ENCODE measurements at places on chromosomes 16 and 17. TPM values are rescaled to one million over a fixed set of nuclear protein-coding genes. Genes with fewer than 3 reads are reported as not detected.

Gene TPSB2
- total RNA-seq, result not detected

Gene FOXK2
- 56.4 TPM for total RNA-seq

Gene SLC6A2
- total RNA-seq, result not detected

Gene TVP23C
- 33.0 TPM for total RNA-seq

Gene SCO1
- 26.7 TPM for total RNA-seq

Gene KRTAP2-2
- total RNA-seq, result not detected

Gene KRT13
- total RNA-seq, result not detected

Gene ITGB4
- 3.7 TPM for total RNA-seq

Gene LRRC37B
- 14.1 TPM for total RNA-seq

Gene CHST6
- 1.3 TPM for total RNA-seq

Gene RPRML
- not detected for total RNA-seq

Gene OSGIN1
- total RNA-seq, result 6.1 TPM

Gene MBTD1
- total RNA-seq, result 16.9 TPM

Gene TMC7
- total RNA-seq, result 5.6 TPM

Gene TBC1D3G
- total RNA-seq, result not detected

Gene NEUROD2
- total RNA-seq, result not detected

Gene ARL5C
- not detected for total RNA-seq

Gene VAT1L
- 2.4 TPM for total RNA-seq

Gene GPR139
- total RNA-seq, result not detected

Gene RNF135
- total RNA-seq, result 8.6 TPM

Gene SCRN2
- total RNA-seq, result 18.2 TPM

Gene SPN
- not detected for total RNA-seq

Gene SMPD3
- total RNA-seq, result not detected

Gene PRR35
- total RNA-seq, result 0.07 TPM

Gene PRAC2
- total RNA-seq, result not detected

Gene AP1G1
- total RNA-seq, result 116 TPM

Gene AOC2
- total RNA-seq, result 0.80 TPM

Gene C1QL1
- not detected for total RNA-seq

Gene FBXO39
- 2.9 TPM for total RNA-seq

Gene DNAH3
- 0.07 TPM for total RNA-seq

Gene CYBA
- total RNA-seq, result 64.0 TPM

Gene BRICD5
- 1.8 TPM for total RNA-seq

Gene G6PC1
- not detected for total RNA-seq

Gene DHX8
- 59.6 TPM for total RNA-seq

Gene KRT28
- not detected for total RNA-seq

Gene FAM234A
- 66.9 TPM for total RNA-seq

Gene CLEC10A
- total RNA-seq, result not detected

Gene NOL3
- total RNA-seq, result 7.0 TPM

Gene TBC1D3C
- not detected for total RNA-seq

Gene PPP4C
- 193 TPM for total RNA-seq

Gene HEATR9
- total RNA-seq, result not detected

Gene AIPL1
- not detected for total RNA-seq

Gene BAHCC1
- 10.3 TPM for total RNA-seq

Gene CCL5
- not detected for total RNA-seq

Gene SCNN1B
- not detected for total RNA-seq

Gene WNT3
- 2.6 TPM for total RNA-seq

Gene NOTUM
- total RNA-seq, result not detected

Gene BCL6B
- total RNA-seq, result 109 TPM

Gene HOXB1
- not detected for total RNA-seq

Gene KIF1C
- 86.4 TPM for total RNA-seq
